ENCODE measurements at places on chromosomes 3 and 15. TPM values are rescaled to one million over a fixed set of nuclear protein-coding genes. Genes with fewer than 3 reads are reported as not detected.

Gene CCNB2
- total RNA-seq = 1.7 TPM

Gene GOLGA8T
- 0.20 TPM for total RNA-seq

Gene GOLGA8S
- total RNA-seq = 0.20 TPM

Gene LYZL4
- not detected for total RNA-seq

Gene INSYN1
- 6.2 TPM for total RNA-seq

Gene SAMMSON
- not detected for total RNA-seq

Gene CTXN2
- total RNA-seq = not detected

GRCh38 chr3:87069971-87070370, 79.0 kb upstream of the VGLL3 start:
- no peaks in the 10 kb centered on the region for H3K27me3 ChIP-seq
- no peak for DNase-seq
- H3K4me3 ChIP-seq = no peak overlapping the region
- no peak overlapping the region for H3K27ac ChIP-seq
- H3K4me1 ChIP-seq = no peaks in the 10 kb centered on the region
- no peaks in the 10 kb centered on the region for H3K36me3 ChIP-seq

DNA sequence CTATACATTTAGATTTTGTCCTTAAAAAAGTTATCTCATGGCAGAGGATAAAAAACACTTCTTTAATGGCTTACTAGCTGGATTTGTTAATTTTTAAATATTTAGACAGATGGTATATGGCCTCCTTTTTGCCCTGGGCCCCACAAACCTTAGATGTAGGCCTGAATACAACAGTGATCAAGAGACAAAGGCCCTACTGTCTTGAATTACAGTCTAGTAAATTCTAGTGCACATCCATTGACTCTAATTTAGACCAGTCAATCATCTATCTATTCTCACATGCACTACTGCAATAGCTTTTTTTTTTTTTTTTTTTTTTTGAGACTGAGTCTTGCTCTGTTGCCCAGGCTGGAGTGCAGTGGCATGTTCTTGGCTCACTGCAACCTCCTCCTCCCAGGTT, 452.8 kb downstream of the FHIT start:
- no peak overlapping the region for H3K27ac ChIP-seq
- DNase-seq = no peak
- no peaks in the 10 kb centered on the region for H3K27me3 ChIP-seq
- no peaks in the 10 kb centered on the region for H3K36me3 ChIP-seq
- no peaks in the 10 kb centered on the region for H3K4me1 ChIP-seq
- H3K4me3 ChIP-seq = no peak overlapping the region

- no peaks in the 10 kb centered on the region for H3K4me1 ChIP-seq
- H3K27ac ChIP-seq = no peak overlapping the region
- H3K4me3 ChIP-seq = no peak overlapping the region
- no peaks in the 10 kb centered on the region for H3K27me3 ChIP-seq
- DNase-seq = no peak
- no peaks in the 10 kb centered on the region for H3K36me3 ChIP-seq
Observed at GRCh38 chr15:87357637-87358313, 898.8 kb downstream of the NTRK3 start.

DNA sequence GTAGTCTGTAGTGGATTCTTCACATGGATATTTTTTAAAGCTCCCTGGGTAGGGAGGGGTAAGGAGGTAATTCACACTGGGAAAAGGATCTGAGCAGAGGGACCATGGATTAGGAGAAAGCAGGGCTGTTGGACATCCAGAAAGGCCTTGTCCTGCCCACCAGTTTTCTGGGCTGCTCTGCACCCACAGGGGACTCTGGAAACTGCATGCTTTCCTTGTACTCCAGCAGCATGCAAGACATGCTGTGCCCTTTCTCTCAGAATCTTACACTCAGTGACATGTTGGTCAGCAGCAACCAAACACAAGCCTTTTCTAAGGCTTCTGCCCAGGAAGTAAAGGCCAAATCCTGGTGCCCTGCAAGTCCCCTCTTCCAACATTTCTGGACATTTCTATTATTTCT, 2.5 kb upstream of the FBN1 start:
- peaks cover 8% of the 10 kb centered on the region for H3K4me1 ChIP-seq
- DNase-seq = no peak
- H3K36me3 ChIP-seq = no peaks in the 10 kb centered on the region
- no peak overlapping the region for H3K4me3 ChIP-seq

DNA sequence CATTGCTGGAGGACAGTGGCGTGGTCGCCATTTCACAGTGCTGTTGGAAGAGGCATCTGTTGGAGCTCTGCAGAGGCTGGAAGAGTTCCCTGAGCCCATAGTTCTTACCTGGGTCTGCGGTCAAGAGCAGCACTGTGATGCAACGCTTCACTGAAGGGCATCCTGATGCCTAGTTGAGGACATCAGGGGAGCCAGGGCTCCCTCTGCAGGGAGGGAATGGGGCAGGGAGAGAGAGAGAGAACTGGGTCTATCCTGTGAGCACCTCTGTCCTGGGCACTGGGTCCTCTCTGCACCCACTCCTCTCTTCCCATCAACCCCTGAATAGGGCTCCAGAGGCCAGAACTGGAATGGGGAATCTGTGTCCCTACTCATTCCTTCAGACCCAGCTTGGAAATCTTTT, 23.9 kb upstream of the MOBP start:
- no peaks in the 10 kb centered on the region for H3K36me3 ChIP-seq
- no peak overlapping the region for H3K27ac ChIP-seq
- H3K27me3 ChIP-seq = no peaks in the 10 kb centered on the region
- H3K4me1 ChIP-seq = no peaks in the 10 kb centered on the region

- H3K27me3 ChIP-seq = no peaks in the 10 kb centered on the region
- H3K27ac ChIP-seq = no peak overlapping the region
- no peaks in the 10 kb centered on the region for H3K4me1 ChIP-seq
- H3K36me3 ChIP-seq = no peaks in the 10 kb centered on the region
- DNase-seq = no peak
Observed at GRCh38 chr3:7585052-7585451, 724.1 kb downstream of the GRM7 start.

GRCh38 chr3:47265725-47266428, 16.7 kb downstream of the KIF9 start:
- H3K4me1 ChIP-seq = peaks cover 6% of the 10 kb centered on the region
- H3K27ac ChIP-seq = no peak overlapping the region
- H3K4me3 ChIP-seq = no peak overlapping the region

DNA sequence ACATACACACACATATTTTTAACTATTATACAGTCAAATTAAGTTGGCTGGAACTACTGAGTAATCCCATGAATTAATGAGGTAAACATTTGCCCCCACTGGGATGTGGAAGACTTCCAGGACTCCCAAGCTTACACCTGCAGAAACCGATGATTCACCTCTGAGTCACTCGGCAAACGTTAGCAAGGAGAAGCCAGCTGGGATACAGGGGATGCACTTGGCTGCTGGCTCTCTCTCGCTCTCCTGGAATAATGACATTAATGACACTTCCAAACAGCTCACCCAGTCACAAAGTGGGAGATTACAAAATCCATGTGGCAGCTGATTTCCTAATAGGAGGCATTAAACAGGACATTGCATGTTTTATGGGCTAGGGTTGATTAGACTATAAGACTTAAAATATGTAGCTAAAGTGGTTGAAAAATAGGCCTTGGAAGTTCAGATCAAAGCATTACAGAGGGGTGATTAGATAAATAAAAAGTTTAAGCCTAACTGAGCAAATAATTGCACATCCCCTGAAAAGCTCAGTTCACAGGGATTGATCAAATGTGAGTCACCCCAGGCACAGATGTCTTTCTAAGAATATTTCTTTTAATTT, 500.9 kb downstream of the SOX2 start:
- H3K4me3 ChIP-seq = no peak overlapping the region
- DNase-seq = no peak
- H3K36me3 ChIP-seq = no peaks in the 10 kb centered on the region
- no peak overlapping the region for H3K27ac ChIP-seq
- no peaks in the 10 kb centered on the region for H3K27me3 ChIP-seq

- H3K4me3 ChIP-seq = no peak overlapping the region
- no peaks in the 10 kb centered on the region for H3K4me1 ChIP-seq
- no peaks in the 10 kb centered on the region for H3K27me3 ChIP-seq
- H3K36me3 ChIP-seq = no peaks in the 10 kb centered on the region
Observed at GRCh38 chr15:29978411-29979382, 104.1 kb upstream of the GOLGA8J start.

- no peaks in the 10 kb centered on the region for H3K36me3 ChIP-seq
- no peak overlapping the region for H3K27ac ChIP-seq
- no peaks in the 10 kb centered on the region for H3K27me3 ChIP-seq
- no peaks in the 10 kb centered on the region for H3K4me1 ChIP-seq
- DNase-seq = no peak
- no peak overlapping the region for H3K4me3 ChIP-seq
Observed at GRCh38 chr15:64755427-64755940, 19.9 kb downstream of the RBPMS2 start.

DNA sequence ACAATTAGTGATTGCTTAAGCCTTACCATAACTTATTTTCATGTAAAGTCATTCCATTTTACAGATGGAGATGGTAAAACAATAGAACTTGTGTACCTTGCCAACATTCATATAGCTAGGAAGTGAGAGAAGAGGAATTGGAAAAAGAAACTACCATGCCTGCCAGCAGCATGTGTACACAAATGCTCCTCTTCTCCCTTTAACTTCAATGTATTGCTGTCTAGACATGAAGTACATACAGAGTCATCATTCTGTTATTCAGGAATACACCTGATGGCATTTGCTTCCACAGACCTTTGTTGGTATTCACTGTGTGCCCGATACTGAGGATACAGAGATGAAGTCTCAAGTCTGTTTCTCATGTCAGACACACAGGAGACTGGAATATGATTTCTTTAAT, 7.1 kb upstream of the TMEM207 start:
- H3K36me3 ChIP-seq = no peaks in the 10 kb centered on the region
- H3K27me3 ChIP-seq = no peaks in the 10 kb centered on the region
- H3K27ac ChIP-seq = no peak overlapping the region
- H3K4me3 ChIP-seq = no peak overlapping the region
- no peak for DNase-seq

- no peak overlapping the region for H3K4me3 ChIP-seq
- no peak overlapping the region for H3K27ac ChIP-seq
- no peak for DNase-seq
- H3K36me3 ChIP-seq = no peaks in the 10 kb centered on the region
Observed at GRCh38 chr15:25810631-25811091, 52.5 kb downstream of the ATP10A start.

GRCh38 chr15:33200444-33200843, 5.9 kb upstream of the FMN1 start:
- no peak overlapping the region for H3K27ac ChIP-seq
- H3K36me3 ChIP-seq = no peaks in the 10 kb centered on the region
- no peak overlapping the region for H3K4me3 ChIP-seq

- H3K27ac ChIP-seq = no peak overlapping the region
- no peaks in the 10 kb centered on the region for H3K27me3 ChIP-seq
- no peaks in the 10 kb centered on the region for H3K36me3 ChIP-seq
Observed at GRCh38 chr3:133992381-133992780, 37.3 kb downstream of the SLCO2A1 start.

DNA sequence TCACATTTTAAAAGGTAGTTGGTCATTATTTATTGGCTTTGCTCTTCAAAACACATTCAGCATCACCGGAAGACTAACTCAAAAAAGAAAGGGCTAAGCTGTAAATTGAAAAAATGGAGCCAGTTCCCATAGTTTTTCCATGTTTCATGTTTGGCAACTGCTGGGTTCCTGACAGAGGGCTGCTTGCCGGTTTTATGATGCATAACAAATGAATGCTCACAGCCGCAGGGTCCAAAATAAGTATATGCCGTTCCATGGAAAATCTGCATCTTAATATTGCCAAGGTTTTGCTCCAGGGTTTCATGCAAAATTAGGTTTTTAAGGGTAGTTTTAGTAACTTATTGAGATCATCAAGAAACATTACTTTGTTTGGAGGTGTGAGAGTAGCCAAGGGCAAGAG, 15.8 kb downstream of the SLC12A1 start:
- no peaks in the 10 kb centered on the region for H3K27me3 ChIP-seq
- no peak for DNase-seq
- no peaks in the 10 kb centered on the region for H3K4me1 ChIP-seq

- DNase-seq = no peak
- no peak overlapping the region for H3K4me3 ChIP-seq
- H3K27ac ChIP-seq = no peak overlapping the region
Observed at GRCh38 chr3:38457111-38458003, 3.7 kb downstream of the ACVR2B start.

GRCh38 chr3:8320711-8321458, 180.7 kb upstream of the LMCD1 start:
- no peak for DNase-seq
- no peaks in the 10 kb centered on the region for H3K4me1 ChIP-seq
- no peaks in the 10 kb centered on the region for H3K36me3 ChIP-seq
